ENCODE measurements at places on chromosomes 12 and 14.

- DNase-seq, result no peak
Observed at GRCh38 chr14:100542619-100543205, 44.5 kb downstream of the BEGAIN start.

GRCh38 chr12:50192908-50193307 is 25.7 kb upstream of the CERS5 start:
- no peak for DNase-seq

- DNase-seq, result no peak
Observed at GRCh38 chr12:79347866-79348265, 342.9 kb downstream of the PAWR start.

DNA sequence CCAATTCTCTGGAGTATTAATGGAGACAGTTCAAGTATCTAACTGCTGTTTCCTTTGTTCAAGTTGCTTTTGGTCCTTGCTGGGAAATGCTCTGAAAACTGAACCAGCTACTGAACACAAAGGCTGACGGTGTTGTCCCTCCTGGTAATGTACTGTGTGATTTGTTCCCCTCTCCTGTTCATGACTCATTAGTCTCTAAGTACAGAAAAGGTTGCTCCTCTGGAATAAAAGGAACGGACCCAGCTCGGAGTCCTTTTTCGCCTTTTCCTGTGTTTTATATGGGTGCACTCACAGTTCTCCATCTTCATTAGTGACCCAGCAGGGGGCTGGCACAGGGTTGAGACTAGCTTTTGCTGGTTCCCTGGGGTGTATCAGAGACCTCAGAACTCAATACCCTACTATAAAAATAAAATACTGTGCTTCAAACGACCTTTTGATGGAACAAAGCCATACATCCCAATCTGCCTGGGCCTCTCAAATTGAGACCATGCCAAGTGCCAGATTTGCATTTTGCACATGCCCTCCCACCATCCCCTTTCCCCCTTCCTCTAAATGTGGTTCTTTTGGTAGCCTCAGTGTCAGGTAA is 269.7 kb downstream of the RAD51B start:
- no peak for DNase-seq

- no peak for DNase-seq
Observed at GRCh38 chr12:58176296-58176869, 235.0 kb downstream of the ATP23 start.

DNA sequence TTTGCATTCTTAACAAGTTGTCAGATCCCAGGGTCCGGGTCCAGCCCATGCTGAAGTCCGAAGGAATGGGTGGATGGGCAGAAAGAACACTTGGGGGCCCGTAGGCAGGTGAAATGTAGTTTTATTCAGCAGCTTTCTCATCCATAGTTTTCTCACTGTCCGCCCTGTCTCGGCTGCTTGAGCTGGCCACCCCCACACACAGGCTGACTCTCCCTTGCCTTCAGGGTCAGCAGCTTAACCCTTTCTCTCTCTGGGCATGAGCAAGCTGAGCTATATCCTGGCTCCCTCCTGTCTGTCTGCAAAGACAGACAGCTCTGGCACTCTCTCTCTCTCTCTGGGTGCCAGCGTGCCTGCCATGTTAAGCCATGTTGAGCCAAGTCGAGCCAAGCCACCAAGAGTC is 163.9 kb downstream of the PTCSC3 start:
- DNase-seq, result no peak

- no peak for DNase-seq
Observed at GRCh38 chr14:89861630-89862029, 92.9 kb downstream of the EFCAB11 start.

DNA sequence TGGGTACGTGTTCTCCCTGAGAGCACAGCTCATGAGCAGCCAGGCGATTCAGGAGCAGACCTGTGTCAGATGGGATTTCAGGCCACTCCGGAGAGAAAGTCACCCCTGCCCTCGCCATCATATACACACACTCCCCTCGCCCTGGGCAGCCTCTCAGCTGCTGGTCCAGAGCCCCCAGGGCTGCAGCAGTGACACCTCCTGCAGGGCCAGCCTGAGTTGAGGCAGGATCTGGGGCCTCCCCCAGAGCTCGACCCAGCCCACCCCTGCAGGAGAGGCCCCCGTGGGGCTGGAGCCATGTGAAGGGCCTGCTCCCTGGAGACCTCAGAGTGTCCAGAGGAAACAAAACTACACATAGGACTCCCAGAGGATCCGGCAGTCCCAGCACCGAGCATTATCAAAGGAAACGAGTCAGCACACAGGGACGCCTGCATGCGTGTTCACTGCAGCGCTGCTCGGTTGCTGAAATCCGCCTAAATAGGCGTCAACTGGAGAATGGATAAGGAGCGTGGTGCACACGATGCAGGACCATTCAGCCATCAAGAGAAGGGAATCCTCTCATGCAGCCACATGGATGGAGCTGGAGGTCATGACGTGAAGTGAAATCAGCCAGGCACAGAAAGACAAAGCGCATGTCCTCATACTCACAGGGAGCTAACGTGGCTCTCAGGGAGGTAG is 104.0 kb downstream of the TNFAIP2 start:
- DNase-seq, result no peak

GRCh38 chr12:65867394-65867793 is 43.1 kb downstream of the HMGA2 start:
- no peak for DNase-seq

DNA sequence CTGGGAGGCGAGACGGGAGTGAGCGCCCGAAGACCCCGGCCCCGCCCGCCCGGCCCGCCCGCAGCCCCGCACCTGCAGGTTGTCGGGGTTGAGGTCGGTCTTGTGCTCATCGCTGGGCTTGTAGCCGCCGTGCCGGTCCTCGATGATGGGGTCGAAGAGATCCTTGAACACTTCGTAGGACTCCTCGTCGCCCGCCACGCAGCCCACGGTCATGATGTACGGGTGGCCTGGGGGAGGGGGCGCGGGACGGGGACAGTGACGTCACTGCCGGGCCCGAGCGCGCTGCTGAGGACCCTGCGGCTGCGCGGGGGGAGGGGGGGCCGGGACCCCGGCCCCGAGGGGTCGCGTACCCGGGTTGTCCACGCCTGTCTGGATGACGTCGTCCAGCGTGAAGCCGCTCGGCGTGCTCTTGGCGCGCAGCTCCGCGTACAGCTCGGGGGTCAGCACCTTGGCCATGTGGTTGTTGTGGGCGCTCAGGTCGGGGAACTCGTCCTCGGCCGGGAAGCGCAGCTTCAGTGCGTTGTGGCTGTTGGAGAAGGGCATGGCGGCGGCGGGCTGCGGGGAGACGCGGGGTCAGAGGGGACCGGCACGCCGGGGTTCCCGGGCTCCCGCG is 573 bp downstream of the CKB start:
- DNase-seq, result no peak

- no peak for DNase-seq
Observed at GRCh38 chr14:102295270-102295669, 9.7 kb downstream of the MOK start.

Data from stimulated activated CD4-positive, alpha-beta T cell treated with anti-CD3 and anti-CD28 coated beads, Interleukin-1b, Interleukin-23, amount 100 ng/mL, for 48 hours (primary cell).